ENCODE measurements at places on chromosomes 5 and 9. TPM values are rescaled to one million over a fixed set of nuclear protein-coding genes. Genes with fewer than 3 reads are reported as not detected.
A peak's percentile ranks its signal among the peaks of the same experiment; 100 is the strongest.

Gene GCNT1
- total RNA-seq = 8.3 TPM

Gene MAP3K1
- total RNA-seq = 33.1 TPM

Gene SLC6A19
- total RNA-seq = not detected

DNA sequence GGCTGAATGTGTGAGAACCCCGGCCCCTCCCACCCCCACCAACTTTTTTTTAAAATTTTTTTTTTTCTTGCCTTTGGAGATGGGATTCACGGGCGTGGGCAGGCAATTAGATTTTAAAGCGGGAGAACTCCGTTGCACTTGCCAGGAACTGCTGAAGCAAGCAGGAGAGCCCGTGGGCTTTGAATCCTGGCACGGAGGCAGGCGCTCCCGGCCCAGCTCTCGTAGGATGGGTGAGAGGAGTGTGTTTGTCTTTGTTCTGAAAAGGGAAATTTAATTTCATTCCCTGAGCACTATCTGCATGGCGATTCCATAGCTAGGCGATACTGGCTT lies 54.3 kb upstream of the BOD1 start:
- H3K4me1 ChIP-seq = peaks cover 15% of the 10 kb centered on the region
- H3K27ac ChIP-seq = peak overlapping the region; percentile 47

DNA sequence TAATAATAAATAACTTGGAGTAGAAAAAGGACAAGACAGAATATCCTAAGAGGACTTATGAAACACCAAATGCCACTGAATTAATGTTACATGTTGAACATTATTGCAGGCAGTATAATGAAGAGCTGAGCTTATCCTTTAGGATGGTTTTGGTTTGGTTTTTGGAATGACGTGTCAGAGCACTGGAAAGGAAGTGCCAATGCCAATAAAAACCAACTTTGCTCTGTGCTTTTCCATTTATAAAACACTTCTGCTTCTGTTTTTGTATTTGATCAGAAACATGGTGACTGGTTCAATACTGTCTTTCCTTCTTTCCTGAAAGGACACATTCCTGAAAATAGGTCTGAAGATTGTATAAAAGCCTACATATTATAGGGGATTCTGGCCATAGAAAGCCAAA lies 4.2 kb downstream of the MEGF10 start:
- H3K27ac ChIP-seq = no peak overlapping the region
- H3K27me3 ChIP-seq = no peaks in the 10 kb centered on the region
- H3K4me1 ChIP-seq = peaks cover 10% of the 10 kb centered on the region
- H3K36me3 ChIP-seq = no peaks in the 10 kb centered on the region
- H3K4me3 ChIP-seq = no peak overlapping the region

DNA sequence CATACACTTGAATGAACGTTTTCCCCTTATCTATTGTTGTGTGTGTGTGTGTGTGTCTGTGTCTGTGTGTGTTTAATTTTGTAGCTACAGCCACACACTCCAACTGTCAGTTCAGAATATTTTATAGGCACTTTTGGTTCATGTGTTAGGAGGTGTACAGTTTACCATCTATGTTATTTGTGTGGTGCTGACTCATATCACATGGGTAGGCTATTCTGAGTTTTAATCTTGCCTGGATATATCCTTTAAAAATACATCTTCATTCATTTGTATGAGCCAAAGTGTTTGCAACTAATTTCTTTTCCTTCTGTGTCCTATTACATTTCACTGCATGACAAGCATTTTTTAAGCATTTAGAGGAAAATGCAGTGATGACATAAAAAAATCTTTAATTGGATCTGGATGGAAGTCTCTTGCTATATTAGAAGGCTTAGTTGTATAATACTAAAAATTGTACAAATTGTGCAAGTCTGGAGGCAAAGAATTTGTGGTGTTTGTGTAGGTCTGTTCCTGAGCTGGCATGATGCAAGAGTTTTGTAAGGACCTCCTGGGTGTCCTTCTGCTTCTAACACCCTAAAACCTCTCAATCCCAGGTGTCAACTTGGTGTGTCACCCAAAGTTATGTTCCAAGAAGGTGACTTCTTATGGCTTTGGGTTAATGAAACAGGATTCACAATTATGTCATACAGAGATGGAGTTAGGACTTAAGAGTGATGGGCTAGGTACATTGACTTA lies 52.4 kb upstream of the HMHB1 start:
- no peaks in the 10 kb centered on the region for H3K27me3 ChIP-seq
- DNase-seq = no peak
- no peak overlapping the region for H3K4me3 ChIP-seq
- no peaks in the 10 kb centered on the region for H3K4me1 ChIP-seq
- H3K36me3 ChIP-seq = no peaks in the 10 kb centered on the region

GRCh38 chr9:117074342-117074662 lies 340.6 kb downstream of the ASTN2 start:
- no peaks in the 10 kb centered on the region for H3K4me1 ChIP-seq
- H3K4me3 ChIP-seq = no peak overlapping the region
- DNase-seq = no peak
- H3K27ac ChIP-seq = no peak overlapping the region

Gene SPINK7
- total RNA-seq = 65.3 TPM

- no peaks in the 10 kb centered on the region for H3K36me3 ChIP-seq
- no peak for DNase-seq
Measured at GRCh38 chr5:4017076-4017803, 421.6 kb downstream of the IRX1 start.

- H3K36me3 ChIP-seq = no peaks in the 10 kb centered on the region
- H3K4me3 ChIP-seq = no peak overlapping the region
- DNase-seq = no peak
- no peaks in the 10 kb centered on the region for H3K4me1 ChIP-seq
Measured at GRCh38 chr5:87245451-87245850, 22.2 kb upstream of the RASA1 start.

DNA sequence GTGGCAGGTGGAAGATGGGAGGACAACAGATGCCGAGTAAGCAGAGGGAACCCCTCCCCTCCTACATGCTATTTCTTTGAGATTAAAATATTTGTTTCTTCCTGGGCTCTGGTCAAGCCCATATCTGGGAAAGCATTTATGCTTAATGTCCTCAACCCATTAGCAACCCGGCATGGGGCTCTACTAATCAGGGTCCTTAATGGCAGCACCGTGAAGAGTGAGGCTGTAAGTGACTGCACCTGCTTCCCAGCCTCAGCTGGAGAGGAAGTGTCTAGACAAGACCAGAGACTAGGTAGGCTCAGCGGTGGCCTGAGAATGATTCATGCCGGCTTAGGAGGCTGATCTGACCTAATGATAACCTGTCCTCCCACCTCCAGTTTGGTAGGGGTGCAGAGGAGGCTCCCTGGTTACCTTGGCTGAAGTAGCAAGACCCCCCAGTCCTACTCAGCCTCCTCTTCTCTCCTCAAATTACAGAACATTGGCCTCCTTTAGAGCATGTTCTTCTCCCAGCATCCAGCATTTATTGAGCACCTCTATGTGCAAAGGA lies 61.3 kb upstream of the HSPA9 start:
- H3K4me3 ChIP-seq = no peak overlapping the region
- no peak overlapping the region for H3K27ac ChIP-seq
- DNase-seq = no peak
- peaks cover 21% of the 10 kb centered on the region for H3K4me1 ChIP-seq
- no peaks in the 10 kb centered on the region for H3K36me3 ChIP-seq
- no peaks in the 10 kb centered on the region for H3K27me3 ChIP-seq

Gene RNF183
- total RNA-seq = not detected

DNA sequence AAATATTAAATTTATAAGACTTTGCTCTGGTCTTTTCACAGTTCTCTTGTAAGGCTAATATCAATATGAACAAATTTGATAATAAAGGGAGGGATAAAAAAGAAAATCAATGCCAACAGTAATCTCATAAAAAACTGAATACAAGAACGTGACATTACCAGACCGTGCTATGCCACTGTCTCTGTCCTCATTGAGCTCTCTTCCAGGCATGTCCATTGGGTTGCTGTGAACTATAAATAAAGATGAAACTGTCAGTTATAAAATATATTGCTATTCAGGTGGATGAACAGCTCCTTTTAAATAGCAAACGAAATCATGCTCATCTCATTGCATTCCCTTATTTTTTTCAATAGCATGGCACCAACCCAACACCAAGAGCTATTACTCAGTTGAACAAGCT lies 74.0 kb upstream of the RAPGEF6 start:
- H3K27ac ChIP-seq = no peak overlapping the region
- DNase-seq = no peak
- H3K27me3 ChIP-seq = no peaks in the 10 kb centered on the region
- no peaks in the 10 kb centered on the region for H3K36me3 ChIP-seq
- no peak overlapping the region for H3K4me3 ChIP-seq
- H3K4me1 ChIP-seq = no peaks in the 10 kb centered on the region

Gene PTGES
- 18.9 TPM for total RNA-seq

DNA sequence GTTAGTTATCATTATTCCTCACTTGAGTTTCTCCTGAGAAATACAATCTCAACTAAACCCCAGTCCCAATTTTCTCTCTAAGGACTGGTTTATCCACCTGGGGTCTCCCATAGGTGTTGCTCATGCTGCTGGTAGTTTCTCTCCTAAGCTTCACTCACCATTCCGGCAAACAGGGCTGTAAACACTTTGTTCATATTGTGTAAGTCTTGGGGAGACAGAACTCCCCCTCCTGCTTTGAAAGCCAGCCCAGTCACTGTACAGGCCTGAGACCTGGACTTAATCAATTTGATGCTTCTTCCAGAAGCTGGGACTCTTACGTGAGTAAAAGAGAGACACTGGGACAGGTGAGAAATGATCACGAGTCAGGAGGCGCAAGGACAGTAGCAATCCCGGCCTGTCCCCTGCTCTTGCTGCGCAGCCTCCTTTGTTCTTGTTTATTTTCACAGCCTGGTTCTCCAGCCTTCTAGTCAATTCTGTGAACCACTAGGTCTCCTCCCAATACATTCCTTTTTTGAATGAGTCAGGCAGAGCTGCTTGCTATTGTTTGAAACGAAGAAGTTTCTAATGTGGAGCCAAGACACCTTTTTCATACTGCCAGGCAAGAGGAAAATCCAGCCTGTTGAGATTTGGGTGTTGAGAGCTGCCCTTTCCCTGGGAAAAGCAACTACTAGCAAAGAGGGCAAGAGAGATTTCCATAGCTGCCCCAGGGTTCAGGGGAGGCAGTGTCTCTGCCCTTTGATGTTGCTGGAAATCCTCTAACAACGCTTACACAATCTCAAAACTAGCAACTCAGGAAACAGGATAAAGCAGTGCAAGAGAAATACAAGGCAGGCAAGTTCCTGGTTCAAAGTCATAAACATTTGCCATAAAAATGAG lies 9.2 kb upstream of the SHROOM1 start:
- no peaks in the 10 kb centered on the region for H3K27me3 ChIP-seq
- H3K27ac ChIP-seq = peak overlapping the region; percentile 88
- H3K4me3 ChIP-seq = no peak overlapping the region
- DNase-seq = no peak

DNA sequence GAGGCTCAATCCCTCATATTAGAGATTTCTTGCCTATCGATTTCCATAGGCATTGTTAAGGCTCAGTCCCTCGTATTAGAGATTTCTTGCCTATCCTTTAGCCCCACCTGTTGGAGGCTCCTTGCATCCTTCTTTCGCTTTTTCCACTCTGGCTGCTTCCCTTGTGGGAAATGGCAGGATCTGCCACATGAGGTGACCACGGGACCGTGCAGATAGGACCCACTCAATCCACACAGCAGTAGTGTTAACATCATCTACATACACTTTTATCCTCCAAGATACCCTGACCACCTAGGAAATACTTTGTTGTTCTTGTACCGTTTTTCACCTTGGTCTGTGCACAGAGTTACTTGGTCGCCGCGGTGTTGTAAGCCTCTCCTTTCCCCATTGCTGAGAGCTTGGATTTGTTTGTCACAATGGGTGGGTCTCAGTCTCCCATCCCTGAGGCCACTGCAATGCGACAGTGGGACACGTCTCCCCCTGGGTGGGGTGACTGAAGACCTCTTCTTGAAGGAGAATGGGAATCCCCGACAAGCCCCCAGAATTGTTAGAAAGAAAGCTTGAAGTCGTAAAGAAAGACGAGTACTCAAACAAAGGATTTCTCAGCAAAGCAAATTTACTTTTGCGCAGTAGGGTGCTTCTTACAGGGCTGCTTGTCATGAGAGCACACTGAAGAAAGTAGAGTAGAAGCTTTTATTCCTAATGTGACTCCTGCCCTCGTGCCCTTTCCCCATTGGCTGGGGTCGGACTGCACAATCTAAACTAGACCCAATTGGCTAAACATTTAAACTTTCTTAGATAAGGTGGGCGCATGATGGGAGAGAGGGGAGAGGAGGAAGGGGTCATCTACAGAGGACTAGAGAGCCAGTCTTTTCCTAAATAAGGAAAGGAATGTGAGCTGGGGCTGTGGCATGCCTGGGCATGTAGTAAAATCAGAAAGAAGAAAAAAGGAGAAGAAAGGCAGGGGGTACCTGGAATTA lies 19.8 kb downstream of the IFT74 start:
- DNase-seq = no peak
- H3K4me3 ChIP-seq = no peak overlapping the region
- no peaks in the 10 kb centered on the region for H3K4me1 ChIP-seq
- H3K36me3 ChIP-seq = no peaks in the 10 kb centered on the region

- H3K27ac ChIP-seq = no peak overlapping the region
- no peaks in the 10 kb centered on the region for H3K27me3 ChIP-seq
- H3K4me1 ChIP-seq = no peaks in the 10 kb centered on the region
Measured at GRCh38 chr9:79970146-79970425, 398.3 kb downstream of the TLE4 start.

GRCh38 chr9:108579757-108580439 lies 275.9 kb downstream of the ACTL7B start:
- no peaks in the 10 kb centered on the region for H3K36me3 ChIP-seq
- no peak for DNase-seq
- peaks cover 4% of the 10 kb centered on the region for H3K4me1 ChIP-seq
- H3K27me3 ChIP-seq = no peaks in the 10 kb centered on the region

Gene AGXT2
- total RNA-seq = not detected

Gene SCGB3A1
- not detected for total RNA-seq

Gene ZNF608
- 20.6 TPM for total RNA-seq

DNA sequence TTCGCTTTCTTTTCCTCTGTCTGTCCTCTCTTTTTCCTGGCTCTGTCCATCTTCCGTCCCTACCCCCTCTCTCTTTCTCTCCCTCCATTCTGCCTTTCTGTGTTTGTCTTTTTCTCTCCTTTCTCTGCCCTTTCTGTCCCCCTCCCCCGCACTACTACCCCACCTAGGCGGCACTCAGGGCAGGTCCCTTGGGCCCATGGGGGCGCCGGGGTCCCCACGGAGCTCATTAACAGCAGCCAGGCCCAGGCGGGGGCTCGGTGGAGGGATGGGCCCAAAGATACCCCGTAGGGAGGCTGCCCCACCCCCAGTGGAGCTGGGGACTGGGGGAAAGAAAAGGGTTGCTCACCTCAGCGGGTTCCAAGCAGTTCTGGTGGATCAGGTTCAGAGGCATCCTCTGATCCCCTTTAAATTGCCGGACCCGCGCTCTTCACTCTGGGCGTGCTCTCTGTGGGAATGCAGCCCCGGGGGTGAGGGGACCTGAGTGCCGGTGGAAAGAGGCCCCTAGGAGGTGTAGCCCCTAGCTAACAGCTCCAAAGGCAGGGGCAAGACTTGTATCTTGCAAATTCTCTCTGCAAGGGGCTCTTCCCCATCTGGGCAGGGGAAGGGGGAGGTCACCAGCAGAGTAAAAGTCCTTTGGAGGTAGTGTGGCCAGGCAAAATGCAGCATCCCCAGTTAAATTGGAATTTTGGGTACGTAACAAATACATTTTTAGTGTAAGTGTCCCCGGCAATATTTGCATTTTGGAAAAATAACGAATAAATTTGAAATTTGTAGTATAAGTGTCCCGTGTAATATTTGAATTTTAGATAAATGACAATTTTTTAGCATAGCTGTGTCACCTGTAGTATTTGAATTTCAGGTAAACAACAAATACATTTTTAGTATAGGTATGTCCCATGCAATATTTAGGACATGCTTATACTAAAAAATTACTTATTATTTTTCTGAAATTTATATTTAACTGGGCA lies 7.4 kb downstream of the LHX2 start:
- no peaks in the 10 kb centered on the region for H3K36me3 ChIP-seq
- peaks cover 28% of the 10 kb centered on the region for H3K4me1 ChIP-seq
- H3K27ac ChIP-seq = no peak overlapping the region

Measured in vagina (tissue), 2 donors.